Bronchus fibroblast of lung (primary cell): ENCODE measurements at places on chromosomes 12 and 14. TPM values are rescaled to one million over a fixed set of nuclear protein-coding genes. Genes with fewer than 3 reads are reported as not detected.

The BICD1 gene
- 4.7 and 6.2 TPM in 2 replicates for total RNA-seq

The KIF26A gene
- total RNA-seq, result 0.17 and 0.30 TPM in 2 replicates

The RSRC2 gene
- 18.6 and 27.1 TPM in 2 replicates for total RNA-seq

The NRIP2 gene
- total RNA-seq, result not detected in 2 replicates

The PRPH gene
- total RNA-seq, result 0.74 and 1.5 TPM in 2 replicates

The IL26 gene
- not detected in 2 replicates for total RNA-seq

The FOXG1 gene
- total RNA-seq, result under 0.01 and 0.15 TPM in 2 replicates

The BDKRB2 gene
- total RNA-seq, result 9.2 and 9.5 TPM in 2 replicates

The OR4E2 gene
- not detected in 2 replicates for total RNA-seq

The CEBPE gene
- not detected in 2 replicates for total RNA-seq

The PLEKHG7 gene
- not detected in 2 replicates for total RNA-seq

The CCDC38 gene
- total RNA-seq, result not detected in 2 replicates

The MAP3K12 gene
- 17.1 and 18.7 TPM in 2 replicates for total RNA-seq

The NDRG2 gene
- 1.3 and 1.5 TPM in 2 replicates for total RNA-seq

The LRIG3 gene
- 17.3 and 20.2 TPM in 2 replicates for total RNA-seq

The GLT1D1 gene
- not detected in 2 replicates for total RNA-seq

The E2F7 gene
- total RNA-seq, result 8.9 and 12.1 TPM in 2 replicates

The SHMT2 gene
- 293 and 322 TPM in 2 replicates for total RNA-seq

The EIF2S3B gene
- total RNA-seq, result 0.30 and 0.50 TPM in 2 replicates

The OTUB2 gene
- total RNA-seq, result 1.3 TPM in 2 replicates

The TMEM30B gene
- total RNA-seq, result 1.2 and 2.7 TPM in 2 replicates

The BEGAIN gene
- 1.0 and 1.3 TPM in 2 replicates for total RNA-seq

The ESPL1 gene
- 12.4 and 13.2 TPM in 2 replicates for total RNA-seq

The TMEM63C gene
- not detected in 2 replicates for total RNA-seq

The RTL1 gene
- total RNA-seq, result not detected in 2 replicates

The SRSF5 gene
- total RNA-seq, result 79.4 and 95.2 TPM in 2 replicates

The PTPN6 gene
- total RNA-seq, result 4.9 and 5.4 TPM in 2 replicates

The IQSEC3 gene
- not detected in 2 replicates for total RNA-seq

The TAS2R50 gene
- total RNA-seq, result not detected in 2 replicates

The KRT78 gene
- not detected in 2 replicates for total RNA-seq

The MEG3 gene
- 77.0 and 82.7 TPM in 2 replicates for total RNA-seq
